Left ventricle myocardium inferior (tissue), 1 donor: ENCODE measurements at places on chromosomes 1 and 21. TPM values are rescaled to one million over a fixed set of nuclear protein-coding genes. Genes with fewer than 3 reads are reported as not detected.

DNA sequence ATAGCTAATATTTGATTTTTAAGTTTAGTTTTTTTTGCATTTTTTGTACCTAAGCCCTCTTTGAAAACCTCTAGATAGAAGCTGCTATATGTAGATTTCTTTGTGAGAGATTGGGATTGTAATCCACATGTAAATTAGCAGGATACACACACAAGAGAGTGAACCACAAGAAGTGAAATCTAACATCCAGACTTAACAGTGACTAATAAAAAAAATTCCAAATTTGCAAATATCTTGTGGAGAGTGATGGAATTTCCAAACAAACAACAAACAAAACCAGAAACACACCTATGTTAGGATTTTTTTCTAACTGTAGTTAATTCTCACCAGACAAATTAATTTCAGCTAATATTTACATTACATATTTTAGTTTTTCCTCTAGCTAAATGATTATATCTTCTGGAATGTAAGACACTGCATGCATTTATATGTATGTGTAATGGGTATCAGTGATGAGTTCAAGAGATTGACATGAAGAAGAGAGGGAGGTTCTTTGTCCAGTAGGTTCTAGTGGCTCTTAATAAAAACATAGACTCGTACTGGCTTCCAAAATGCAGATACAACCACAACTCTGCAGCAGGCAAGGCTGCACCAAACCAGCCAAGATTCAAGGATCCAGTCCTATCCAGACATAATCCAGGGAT lies 12.8 kb downstream of the CLDN17 start:
- no peak for DNase-seq

GRCh38 chr1:31651089-31651420 lies 6.4 kb upstream of the PEF1 start:
- no peak for DNase-seq

Gene LACTBL1
- not detected for total RNA-seq

Gene FCER1G
- 22.0 TPM for total RNA-seq

GRCh38 chr1:15005116-15005515 lies 148.4 kb upstream of the TMEM51 start:
- no peak for DNase-seq
